Camera-type eye (tissue), 1 donor: ENCODE measurements at places on chromosomes 2 and 18. TPM values are rescaled to one million over a fixed set of nuclear protein-coding genes. Genes with fewer than 3 reads are reported as not detected.

Gene ACOXL
- 0.16 TPM for total RNA-seq

Gene CNDP1
- total RNA-seq, result 9.9 TPM

Gene C1QL2
- total RNA-seq, result 4.1 TPM

Gene CRIM1
- total RNA-seq, result 158 TPM

Gene SNRPD1
- 13.8 TPM for total RNA-seq
